ENCODE measurements at places on chromosomes 4 and X.

DNA sequence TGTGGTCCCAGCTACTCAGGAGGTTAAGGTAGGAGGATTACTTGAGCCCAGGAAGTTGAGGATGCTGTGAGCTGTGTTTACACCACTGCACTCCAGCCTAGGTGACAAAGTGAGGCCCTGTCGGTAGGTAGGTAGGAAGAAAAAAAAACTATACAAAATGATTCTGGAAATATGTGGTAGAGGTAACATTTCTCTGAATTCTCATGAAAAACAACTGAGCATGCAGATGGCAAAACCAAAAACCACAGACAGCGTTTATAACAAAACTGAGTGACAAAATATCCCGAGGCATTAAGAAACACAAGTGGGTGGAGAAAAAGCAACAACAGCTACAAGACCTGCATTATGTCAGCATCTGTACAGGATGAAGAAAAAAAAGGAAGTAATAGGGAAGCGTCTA, 211.7 kb downstream of the DLG3 start:
- no peak for DNase-seq

DNA sequence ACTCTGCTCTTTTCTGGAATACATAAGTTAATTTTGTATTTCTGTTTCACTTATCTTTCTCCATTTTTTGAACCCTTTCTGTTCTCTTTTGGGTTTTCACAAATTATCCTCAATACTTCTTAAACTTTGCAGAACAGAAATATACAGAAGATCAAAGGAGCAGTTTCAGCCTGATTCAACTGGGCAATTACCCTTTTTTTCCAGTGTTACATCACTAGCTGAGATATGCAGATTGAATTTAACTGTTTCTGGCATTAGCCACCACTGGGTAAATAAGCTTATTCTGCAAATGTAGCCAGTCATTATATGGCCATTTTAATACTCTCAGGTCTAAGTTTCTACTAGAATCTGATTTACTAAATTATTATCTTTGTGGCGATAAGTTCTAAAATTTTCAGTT, 66.9 kb upstream of the GRID2 start:
- no peak for DNase-seq

- DNase-seq, result no peak
These were observed 16.0 kb downstream of the ARHGAP10 start for GRCh38 chr4:147747787-147748454.

GRCh38 chrX:39716401-39716800, 381.4 kb downstream of the BCOR start:
- DNase-seq, result no peak

DNA sequence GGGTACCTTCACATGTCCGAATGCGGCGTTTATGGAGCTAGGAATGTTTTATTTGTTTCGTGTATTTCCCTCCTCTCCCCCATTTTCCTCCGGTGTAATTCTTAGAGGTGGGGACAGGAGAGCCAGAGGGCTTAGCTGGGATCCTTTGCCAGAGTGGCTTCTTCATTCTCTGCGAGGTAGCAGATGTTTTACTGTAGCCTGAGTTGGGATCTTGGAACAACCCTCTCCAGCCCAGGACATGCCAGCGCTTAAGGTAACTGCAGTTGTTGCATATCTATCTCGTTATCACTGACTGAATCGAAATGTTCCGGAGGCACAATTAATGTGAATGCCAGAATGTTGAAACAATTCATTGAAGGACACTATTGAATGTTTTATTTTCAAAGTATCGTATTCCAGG, 59.0 kb upstream of the DYNLT3 start:
- no peak for DNase-seq

DNA sequence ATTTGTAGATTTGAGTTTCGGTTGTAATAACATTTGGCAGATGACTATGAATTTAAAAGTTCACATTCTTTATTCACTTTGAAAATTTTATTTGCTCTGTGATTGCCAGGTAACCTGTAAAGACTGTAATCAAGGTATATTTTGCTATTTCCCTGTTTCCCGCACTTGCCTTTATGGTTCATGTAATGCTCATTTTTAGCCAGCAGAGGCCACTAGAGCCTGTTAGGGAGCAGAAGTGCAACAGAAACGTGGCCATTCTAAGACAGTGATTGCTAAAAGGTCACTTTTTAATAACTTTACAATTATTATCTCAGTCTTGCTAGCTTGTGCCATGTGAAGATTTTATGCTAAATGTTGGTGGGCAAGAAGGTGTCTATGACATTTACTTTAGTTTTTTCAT, 12.4 kb downstream of the YIPF6 start:
- DNase-seq, result no peak

DNA sequence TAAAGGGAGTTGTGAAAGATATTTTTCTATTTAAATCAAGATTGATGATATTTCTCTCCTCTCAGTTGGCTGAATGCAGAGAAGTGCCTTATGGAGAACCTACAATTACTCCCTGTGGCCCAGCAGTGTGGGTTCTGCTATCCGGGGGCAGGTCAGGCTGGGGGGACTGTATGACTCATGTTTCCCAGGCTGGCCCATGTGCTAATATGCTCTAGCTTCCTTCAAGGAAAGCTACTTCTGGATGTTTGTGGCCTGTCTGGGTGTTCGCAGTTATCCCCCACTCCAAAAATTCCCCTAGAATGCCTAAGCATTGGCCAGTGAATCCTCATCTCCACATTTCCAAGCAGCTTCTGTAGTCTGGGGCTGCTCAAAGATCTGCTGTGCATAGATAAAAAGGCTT, 58.9 kb upstream of the SPP1 start:
- no peak for DNase-seq

DNA sequence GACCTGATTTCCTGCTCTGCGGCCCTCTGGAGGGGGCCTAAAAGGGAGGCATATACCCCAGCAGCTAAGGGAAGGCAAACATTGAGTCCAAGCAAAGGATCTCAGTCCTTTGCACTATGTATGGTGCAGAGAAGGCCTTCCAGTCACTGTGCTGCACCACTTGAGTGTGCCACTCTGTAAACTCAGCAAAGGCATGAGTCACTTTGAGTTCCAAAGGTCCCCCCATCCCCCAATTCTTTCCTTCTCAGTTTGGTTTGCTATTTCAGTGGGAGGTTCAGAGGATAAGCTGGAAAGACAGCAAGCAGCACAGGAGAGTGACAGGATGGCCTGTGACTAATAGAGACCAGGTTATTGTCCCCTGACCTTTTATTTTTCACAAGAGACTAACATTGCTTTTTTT, 131.3 kb downstream of the FHDC1 start:
- DNase-seq, result no peak

DNA sequence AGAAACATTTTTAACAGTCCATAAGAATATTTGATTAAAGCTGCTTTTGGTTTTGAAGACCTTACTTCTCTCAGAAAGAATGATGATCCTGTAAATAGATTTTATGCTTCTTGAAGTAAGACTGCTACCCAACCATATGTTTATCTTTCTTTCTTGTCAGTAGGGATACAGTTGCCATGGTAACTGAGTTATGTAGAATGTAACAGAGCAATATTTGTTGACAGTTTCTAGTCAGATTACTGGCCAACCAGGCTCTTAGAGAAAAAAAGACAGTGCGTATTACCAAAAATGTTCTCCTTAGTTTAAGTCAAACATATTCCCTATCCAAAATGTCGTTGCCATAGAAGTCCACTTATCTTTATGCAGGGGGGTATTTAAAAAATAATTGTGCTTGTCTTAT, 456.8 kb downstream of the PRR32 start:
- no peak for DNase-seq

DNA sequence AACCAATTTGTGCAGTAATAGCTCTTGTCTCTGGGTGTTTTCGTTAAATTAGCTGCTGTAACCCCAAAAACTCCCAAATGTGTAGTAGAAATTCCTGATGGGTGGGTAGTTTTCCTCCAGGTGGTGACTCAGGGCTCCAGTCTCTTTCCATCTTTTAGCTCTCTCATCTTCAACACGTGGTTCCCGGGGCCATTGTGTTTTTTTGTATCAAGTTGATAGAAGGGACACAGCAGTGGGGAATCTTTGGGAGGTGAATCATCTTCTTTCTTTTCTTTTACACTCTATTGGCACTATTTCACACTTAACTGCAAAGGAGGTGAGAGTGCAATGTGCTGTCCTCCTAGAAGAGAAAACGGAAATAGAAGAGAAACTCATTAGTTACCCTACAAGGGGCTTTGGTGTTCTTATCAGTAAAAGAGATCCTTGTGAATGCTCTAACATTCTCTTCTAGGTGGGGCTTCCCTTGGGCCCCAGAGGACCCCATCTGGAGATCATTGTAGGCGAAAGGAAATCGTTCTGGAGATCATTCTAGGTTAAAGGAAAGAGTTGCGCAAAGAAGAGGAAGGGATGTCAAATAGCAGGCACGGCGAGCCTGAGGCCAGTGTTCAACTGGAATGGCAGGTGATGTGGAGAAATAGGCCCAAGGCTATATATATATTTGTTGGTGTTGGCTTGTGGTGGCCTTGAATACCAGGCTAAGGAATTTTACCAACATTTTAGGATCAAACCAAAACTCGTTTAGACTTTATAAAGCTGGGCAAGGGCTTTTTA, 68.2 kb upstream of the ACSL1 start:
- DNase-seq, result no peak

DNA sequence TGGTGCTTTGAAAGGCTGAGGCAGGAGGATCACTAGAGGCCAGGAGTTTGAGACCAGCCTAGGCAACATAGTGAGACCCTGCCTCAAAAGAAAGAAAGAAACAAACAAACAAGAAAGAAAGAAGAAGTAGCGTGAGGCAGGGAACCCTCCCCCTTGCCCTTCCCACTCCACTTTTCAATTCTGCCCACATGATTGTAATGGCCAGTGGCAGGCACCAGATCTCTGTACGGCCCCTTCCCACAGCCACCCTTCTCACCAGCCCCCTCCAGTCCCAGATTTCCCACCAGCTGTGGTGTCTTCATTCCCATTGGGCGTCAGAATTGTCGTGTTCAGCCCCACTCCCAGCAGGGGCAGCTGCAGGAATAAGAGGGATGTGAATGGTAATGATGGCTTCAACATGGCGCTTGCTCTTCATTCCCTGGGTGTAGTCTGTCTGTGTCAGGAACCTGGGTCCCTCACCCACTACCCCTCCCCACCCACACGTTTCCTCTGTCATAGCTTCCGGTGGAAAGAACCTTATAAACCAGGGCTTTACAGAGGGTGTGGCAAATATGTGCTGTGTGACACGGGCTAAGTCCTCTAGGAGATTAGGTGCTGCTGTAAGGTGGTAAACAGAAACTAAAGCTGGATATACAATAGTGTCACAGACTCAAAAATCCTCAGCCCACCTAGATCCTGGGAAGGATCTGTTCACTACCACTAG, at the start of gene IL2RG:
IL2RG (minus strand) TSS at position 437 of the 703 bp plus-strand sequence; CDS start at position 399, 38 bp downstream.
- no peak for DNase-seq

- DNase-seq, result no peak
These were observed 1014.2 kb downstream of the FAT4 start for GRCh38 chr4:126328914-126329313.

- DNase-seq, result no peak
These were observed 620.7 kb downstream of the SPRY1 start for GRCh38 chr4:124017185-124017785.

DNA sequence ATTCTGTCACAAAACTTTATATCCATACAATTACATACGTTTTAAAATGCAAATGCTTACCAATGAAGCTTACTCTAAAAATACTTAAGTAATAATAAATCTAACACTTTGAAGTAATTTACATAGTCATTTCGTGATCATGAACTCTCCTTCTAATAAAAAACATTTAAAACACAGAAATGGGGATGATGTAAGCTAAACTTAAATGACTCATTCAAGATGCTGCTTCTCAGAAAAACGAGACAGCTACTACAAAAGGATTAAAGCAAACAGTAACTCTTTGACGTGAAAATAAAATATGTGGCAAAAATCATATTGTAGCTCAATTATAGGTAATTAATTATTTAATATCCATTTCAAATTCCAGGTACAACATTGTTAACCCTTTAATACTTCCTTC, 148.7 kb downstream of the FGF16 start:
- no peak for DNase-seq

- DNase-seq, result peak; percentile 12
These were observed 1.8 kb downstream of the UBQLN2 start for GRCh38 chrX:56564921-56565840.

DNA sequence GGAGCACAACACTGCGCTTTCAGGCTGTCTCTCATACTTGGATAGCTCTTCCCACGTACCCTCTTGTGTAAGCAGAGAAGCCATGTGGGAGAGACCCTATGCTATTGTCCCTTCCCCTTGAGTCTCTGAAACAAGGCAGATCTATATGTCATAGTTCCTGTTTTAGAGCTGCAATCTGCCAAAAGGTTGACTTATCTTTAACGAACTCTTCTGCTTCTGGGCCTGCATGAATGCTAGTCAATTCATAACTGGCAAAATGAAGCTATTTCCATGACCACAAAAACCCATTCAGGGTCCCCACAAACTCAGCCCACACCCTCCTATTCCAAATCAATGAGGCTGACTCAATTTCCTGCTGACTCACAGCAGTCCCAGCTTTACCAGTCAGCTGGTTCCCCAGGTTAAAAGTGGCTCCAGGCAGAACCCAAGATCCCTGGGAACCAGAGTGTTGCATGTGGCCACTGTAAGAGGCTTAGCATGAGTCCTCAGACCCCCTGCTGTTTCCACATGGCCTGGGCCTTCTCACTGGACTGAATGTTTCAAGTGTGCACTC, 25.3 kb upstream of the SOD3 start:
- DNase-seq, result no peak
